Cerebellum (tissue), 4 donors: ENCODE measurements at places on chromosomes 3 and 15. TPM values are rescaled to one million over a fixed set of nuclear protein-coding genes. Genes with fewer than 3 reads are reported as not detected.

GALNT15 gene
- 27.5 TPM for total RNA-seq

PCLAF gene
- total RNA-seq = 21.1 TPM

RPP25 gene
- total RNA-seq = 1.7 TPM

NCBP2 gene
- 63.6 TPM for total RNA-seq

C3orf20 gene
- total RNA-seq = 0.18 TPM

SLC22A13 gene
- 1.4 TPM for total RNA-seq

CCDC39 gene
- total RNA-seq = 0.54 TPM

DNA sequence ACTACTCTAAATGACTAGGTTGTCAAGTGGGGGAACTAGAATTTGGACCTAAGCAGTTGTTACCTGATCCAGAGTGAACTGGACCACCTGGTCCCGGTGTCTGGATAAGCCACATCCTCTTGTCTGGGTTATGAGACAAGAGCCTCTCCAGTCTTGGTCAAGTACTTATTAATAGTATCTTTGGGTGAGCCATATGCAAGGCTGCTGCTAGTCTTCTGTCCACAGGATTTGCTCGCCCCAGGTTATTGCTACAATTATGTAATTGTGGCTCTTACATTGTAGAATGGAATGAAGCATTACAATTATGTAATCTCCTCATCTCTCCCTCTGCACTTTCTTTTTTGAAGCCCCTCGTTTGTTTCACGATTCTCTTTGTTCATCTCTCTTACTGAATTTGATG lies 24.0 kb upstream of the AGBL1 start:
- no peak for DNase-seq

DNA sequence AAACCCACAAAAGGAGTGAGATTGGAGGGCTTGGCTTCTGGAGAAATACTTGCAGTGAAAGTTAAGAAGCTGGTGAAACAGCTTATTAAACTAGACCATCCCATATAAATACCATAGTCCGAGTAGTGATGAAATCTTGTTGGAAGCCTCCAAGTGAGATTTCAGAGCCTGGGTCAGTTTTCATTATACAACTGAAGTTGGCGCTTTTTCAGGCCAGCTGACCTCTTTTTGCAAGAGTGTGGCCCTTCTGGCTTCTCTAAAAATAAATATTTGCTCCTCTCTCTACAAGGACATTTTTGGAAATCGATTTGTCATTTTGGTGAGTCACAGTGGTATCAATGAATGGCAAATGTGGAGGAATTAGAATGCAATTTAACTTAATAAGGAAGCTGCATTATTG lies 51.2 kb upstream of the THRB start:
- no peak for DNase-seq

DNA sequence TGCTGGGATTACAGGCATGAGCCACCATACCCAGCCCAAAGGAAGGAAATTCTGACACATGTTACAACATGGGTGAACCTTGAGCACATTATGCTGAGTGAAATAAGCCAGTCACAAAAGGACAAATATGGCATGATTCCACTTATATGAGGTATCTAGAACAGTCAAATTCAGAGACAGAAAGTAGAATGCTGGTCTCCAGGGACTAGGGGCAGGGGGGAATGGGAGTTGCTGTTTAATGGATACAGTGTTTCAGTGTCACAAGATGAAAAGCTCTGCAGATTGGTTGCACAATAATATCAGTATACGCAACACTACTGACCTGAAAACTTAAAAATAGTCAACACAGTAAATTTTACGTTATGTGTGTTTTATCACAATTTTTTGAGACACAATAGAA lies 4.1 kb downstream of the SPATA12 start:
- DNase-seq = no peak

GRCh38 chr15:77208241-77208640 lies 137.3 kb upstream of the TSPAN3 start:
- DNase-seq = no peak

DNA sequence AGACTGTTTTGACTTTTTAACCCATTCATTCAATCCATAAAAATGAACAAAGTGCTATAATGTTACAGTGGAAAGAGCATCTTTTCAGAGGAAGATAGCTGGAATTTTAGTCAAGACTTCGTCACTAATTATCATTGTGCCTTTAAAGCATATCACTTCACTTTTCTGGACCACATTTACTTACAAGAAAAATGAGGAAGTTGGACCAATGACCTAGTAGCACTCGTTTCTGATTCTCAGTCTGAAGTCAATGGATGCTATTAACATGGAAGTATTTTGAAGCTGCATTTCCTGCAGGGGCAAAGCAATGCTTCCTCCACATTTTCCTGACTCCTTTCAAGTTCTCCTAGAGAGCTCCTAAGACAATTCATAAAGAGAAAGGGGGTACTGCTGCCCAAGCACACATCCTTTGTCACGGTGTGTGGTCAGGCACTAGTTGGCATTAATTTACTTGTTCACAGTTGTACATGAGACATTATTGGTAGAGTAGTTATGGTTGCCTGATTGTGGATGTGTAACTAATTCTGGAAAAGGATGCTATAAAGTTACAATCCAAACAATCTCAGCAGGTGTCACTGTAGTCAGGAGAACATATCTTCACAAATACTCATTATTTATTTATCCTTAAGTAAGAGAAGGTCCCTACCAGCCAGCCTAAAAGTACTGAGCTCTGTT lies 1049.1 kb downstream of the FHIT start:
- DNase-seq = no peak

- DNase-seq = no peak
Observed at GRCh38 chr3:31534065-31534425, 1.3 kb downstream of the STT3B start.

GRCh38 chr3:134854254-134854653 lies 59.2 kb downstream of the EPHB1 start:
- DNase-seq = no peak

DNA sequence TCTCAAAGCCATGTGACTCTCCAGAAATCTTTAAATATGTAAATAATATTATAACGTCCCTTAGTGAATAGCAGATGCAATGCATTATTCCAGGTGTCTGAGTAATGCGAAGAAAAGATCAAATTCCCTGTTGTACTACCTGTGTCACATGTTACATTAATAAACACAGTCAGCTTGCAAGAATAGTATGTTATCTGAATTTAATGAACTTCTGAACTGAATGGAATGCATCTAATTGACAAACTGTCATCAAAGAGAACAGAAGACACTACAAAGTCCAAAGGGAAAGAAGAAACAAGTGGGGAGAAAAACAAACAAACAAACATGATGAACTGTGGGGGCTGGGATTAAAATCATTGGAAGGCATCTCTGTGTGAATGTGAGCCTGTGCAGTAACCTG lies 508.8 kb downstream of the LPP start:
- DNase-seq = no peak

DNA sequence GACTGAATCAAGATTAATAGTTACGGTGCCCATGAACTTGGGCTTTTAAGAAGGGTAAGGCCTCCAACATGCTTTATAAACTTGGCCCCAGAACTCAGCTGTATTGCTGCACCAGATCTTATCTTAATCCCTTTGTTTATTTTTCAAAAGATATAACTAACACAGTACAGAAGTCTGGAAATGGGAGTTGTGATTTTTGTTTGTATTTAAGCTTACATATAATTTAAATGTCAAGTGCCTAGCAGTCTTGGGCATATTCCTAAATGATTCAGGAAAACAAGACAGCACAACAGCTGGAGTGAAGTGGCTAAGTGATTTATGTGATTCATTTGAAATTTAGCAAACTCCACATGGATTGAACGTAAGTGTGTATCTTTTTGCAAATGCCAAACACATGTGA lies 56.2 kb downstream of the NBEAL2 start:
- no peak for DNase-seq

GRCh38 chr3:151526757-151527156 lies 65.9 kb upstream of the IGSF10 start:
- no peak for DNase-seq

GRCh38 chr15:96181873-96182301 lies 148.6 kb upstream of the NR2F2 start:
- no peak for DNase-seq

- no peak for DNase-seq
Observed at GRCh38 chr3:111236836-111237713, 165.5 kb downstream of the NECTIN3 start.

GRCh38 chr3:48952510-48953118 lies 34.0 kb downstream of the ARIH2 start:
- DNase-seq = no peak

- DNase-seq = peak; percentile 3
Observed at GRCh38 chr15:86854176-86854575, 774.5 kb downstream of the AGBL1 start.

GRCh38 chr3:136078421-136079364 lies 113.2 kb downstream of the PPP2R3A start:
- peak; percentile 32 for DNase-seq

GRCh38 chr15:20341901-20342600 lies 199.5 kb downstream of the GOLGA6L6 start:
- DNase-seq = no peak

DNA sequence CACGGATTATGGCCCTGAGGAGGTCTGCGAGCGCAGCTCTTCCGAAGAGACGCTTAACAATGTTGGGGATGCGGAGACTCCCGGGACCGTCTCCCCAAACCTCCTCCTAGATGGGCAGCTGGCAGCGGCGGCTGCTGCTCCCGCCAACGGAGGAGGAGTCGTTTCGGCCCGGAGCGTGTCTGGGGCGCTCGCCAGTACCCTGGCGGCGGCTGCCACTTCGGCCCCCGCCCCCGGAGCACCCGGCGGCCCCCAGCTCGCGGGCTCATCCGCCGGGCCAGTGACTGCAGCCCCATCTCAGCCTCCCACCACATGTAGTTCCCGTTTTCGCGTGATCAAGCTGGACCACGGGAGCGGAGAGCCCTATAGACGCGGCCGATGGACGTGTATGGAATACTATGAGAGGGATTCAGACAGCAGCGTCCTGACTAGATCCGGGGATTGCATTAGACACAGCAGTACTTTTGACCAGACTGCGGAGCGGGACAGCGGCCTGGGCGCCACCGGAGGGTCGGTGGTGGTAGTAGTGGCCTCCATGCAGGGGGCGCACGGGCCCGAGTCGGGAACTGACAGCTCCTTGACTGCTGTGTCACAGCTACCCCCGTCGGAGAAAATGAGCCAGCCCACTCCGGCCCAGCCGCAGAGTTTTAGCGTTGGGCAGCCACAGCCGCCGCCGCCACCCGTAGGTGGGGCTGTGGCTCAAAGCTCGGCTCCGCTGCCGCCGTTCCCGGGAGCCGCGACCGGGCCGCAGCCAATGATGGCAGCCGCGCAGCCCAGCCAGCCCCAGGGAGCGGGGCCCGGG lies 1.6 kb downstream of the TSC22D2 start:
- DNase-seq = peak; percentile 48

DNA sequence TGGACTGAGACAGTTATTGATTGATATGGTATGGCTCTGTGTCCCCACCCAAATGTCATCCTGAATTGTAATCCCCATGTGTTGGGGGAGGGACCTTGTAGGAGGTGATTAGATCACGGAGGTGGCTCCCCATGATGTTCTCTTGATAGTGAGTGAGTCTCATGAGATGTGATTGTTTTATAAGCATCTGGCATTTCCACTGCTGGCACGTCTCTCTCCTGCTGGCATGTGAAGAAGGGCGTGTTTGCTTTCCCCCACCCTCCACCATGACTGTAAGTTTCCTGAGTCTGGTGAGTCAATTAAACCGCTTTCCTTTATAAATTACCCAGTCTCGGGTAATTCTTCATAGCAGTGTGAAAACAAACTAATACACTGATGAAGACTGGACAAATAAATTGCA lies 105.6 kb upstream of the MELTF start:
- no peak for DNase-seq

DNA sequence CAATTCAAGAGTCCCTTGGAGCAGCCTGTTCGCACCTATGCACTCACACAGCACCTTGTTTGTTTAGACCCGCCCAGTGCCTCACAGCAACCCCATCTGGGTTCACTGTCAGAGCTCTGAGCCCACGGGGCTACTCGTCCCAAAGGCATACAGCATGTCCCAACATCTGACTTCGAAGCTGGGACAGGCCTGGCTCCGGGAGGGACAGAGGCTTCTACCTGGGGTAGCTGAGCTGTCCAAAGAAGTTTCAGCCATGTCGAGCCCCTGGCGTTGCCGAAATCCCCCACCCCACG lies 28.6 kb upstream of the CYP11A1 start:
- no peak for DNase-seq

DNA sequence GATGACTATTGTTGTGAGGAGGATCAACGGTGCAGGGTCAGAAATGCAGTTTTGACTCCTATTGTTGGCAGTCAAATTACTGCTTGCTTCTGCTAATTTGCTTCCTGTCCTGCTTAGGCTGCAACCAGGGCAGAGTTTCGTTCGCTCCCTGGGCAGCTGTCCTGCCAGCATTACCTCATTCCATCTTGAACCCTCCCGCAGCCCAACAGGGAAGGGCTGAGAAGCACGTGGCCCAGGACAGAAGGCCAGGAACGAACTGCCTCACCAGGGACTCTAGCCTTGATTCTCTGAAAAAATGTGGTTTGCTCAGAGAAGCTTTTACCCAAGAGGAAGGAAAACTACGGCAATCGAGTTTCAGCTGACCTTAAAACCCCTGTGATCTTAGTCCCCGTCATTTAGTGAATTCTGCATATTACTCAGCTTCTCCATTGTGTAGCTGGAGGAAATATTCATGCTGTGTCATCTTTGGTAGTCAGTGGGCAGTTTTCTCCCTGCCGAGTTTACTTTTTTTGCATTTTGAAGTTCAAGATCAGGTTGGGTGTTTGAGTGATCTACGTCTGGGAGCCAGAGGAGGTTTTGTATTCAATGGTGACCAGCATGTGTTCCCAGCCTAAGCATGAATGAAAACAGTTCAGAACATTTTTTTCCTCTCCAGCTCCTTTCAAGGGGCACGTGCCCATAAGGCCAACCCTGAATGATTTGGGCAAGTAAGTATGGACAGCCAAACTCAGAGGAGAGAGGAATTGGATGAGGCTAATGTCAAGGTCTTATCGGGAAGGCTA lies 23.0 kb downstream of the TLNRD1 start:
- peak; percentile 83 for DNase-seq

GRCh38 chr3:101146946-101147345 lies 153.7 kb upstream of the ABI3BP start:
- DNase-seq = no peak

DNA sequence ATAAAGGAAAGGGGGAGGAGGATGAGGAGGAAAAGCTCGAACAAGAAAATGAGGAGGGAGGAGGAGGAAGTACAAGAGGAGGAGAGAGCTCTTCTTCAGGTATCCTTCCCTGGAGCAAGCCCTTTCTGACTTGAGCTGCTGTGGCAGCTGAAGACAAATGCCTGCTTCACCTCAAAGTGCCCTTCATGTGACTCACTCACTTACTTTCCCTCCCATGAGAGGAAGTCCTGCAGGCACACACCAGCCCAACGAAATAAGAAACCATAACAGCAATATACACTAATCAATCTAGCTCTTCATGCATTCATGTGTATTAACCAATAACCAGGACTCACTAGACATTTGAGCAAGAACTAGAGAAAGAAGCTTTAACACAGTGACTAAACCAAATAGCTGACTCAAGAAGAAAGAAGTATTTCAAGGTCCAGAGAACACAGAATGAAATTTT lies 251.9 kb downstream of the IGSF11 start:
- DNase-seq = no peak

DNA sequence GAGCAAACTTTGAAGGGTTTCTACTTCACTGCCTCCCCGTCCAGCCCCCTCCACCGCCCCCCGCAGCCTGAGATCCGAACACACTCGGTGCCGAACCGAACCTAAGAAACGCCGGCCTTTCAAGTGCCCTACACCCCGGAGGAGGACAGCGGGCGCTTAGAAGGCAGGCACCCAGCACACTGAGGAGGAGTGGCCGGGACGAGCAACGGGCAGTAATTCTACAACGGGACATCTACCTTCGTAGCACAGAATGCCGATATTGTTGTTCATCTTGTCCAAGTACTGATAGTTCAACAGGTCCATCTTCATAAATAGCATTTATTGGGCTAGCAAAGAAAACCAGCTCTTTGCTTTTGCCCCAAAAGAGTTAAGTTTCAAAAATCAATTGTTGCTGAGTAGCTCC lies 513 bp downstream of the VGLL4 start:
- no peak for DNase-seq

- no peak for DNase-seq
Observed at GRCh38 chr3:184565421-184566211, 4.0 kb downstream of the EPHB3 start.
